ENCODE measurements at places on chromosomes 3 and 15. TPM values are rescaled to one million over a fixed set of nuclear protein-coding genes. Genes with fewer than 3 reads are reported as not detected.

ARHGEF3 gene
- total RNA-seq, result 14.1 TPM

GOLGA8J gene
- total RNA-seq, result not detected

CTXN2 gene
- total RNA-seq, result not detected

SYNPR gene
- total RNA-seq, result not detected

COL6A5 gene
- total RNA-seq, result under 0.01 TPM

TM4SF18 gene
- not detected for total RNA-seq

RUBCN gene
- total RNA-seq, result 13.0 TPM

PPARG gene
- 14.9 TPM for total RNA-seq

P2RY14 gene
- not detected for total RNA-seq

SEMA3G gene
- total RNA-seq, result under 0.01 TPM

GOLGA6L10 gene
- 0.26 TPM for total RNA-seq

CLSTN2 gene
- under 0.01 TPM for total RNA-seq

CSPG4 gene
- total RNA-seq, result 109 TPM

CCR8 gene
- total RNA-seq, result not detected

SCAANT1 gene
- total RNA-seq, result 1.7 TPM

THPO gene
- 0.51 TPM for total RNA-seq

RHOA gene
- 548 TPM for total RNA-seq

GOLGA6L7 gene
- total RNA-seq, result not detected

SEMA3B gene
- total RNA-seq, result 51.6 TPM

EPHB3 gene
- 3.9 TPM for total RNA-seq

RASL12 gene
- 50.5 TPM for total RNA-seq

TRPM7 gene
- total RNA-seq, result 62.9 TPM

TMC3 gene
- total RNA-seq, result not detected

EIF4G1 gene
- total RNA-seq, result 263 TPM

CCDC174 gene
- 12.1 TPM for total RNA-seq

PIF1 gene
- 3.1 TPM for total RNA-seq

ANKRD63 gene
- not detected for total RNA-seq

FEZF2 gene
- total RNA-seq, result not detected

NANOGP8 gene
- not detected for total RNA-seq

DLEC1 gene
- under 0.01 TPM for total RNA-seq

SOX14 gene
- not detected for total RNA-seq

ACKR4 gene
- total RNA-seq, result 1.8 TPM

EPHA6 gene
- under 0.01 TPM for total RNA-seq

EFHB gene
- total RNA-seq, result 1.0 TPM
